Vagina (tissue), 2 donors: ENCODE measurements at places on chromosomes 1 and 21.

GRCh38 chr1:34792868-34793727, at the start of gene GJA4:
GJA4 (plus strand) TSS chr1:34792999; CDS start chr1:34794214, 1,215 bp downstream.
- H3K27ac ChIP-seq = peak within 1 kb of the TSS; percentile 63
- no peaks in the 10 kb centered on the region for H3K27me3 ChIP-seq
- DNase-seq = no peak
- H3K36me3 ChIP-seq = no peaks in the 10 kb centered on the region
- H3K4me3 ChIP-seq = peak within 1 kb of the TSS; percentile 40
- H3K4me1 ChIP-seq = peaks cover 13% of the 10 kb centered on the region

- H3K4me3 ChIP-seq = no peak overlapping the region
- H3K27ac ChIP-seq = no peak overlapping the region
- H3K36me3 ChIP-seq = no peaks in the 10 kb centered on the region
- H3K4me1 ChIP-seq = no peaks in the 10 kb centered on the region
- no peak for DNase-seq
- H3K27me3 ChIP-seq = no peaks in the 10 kb centered on the region
Measured at GRCh38 chr1:196674908-196675307, 23.1 kb downstream of the CFH start.

DNA sequence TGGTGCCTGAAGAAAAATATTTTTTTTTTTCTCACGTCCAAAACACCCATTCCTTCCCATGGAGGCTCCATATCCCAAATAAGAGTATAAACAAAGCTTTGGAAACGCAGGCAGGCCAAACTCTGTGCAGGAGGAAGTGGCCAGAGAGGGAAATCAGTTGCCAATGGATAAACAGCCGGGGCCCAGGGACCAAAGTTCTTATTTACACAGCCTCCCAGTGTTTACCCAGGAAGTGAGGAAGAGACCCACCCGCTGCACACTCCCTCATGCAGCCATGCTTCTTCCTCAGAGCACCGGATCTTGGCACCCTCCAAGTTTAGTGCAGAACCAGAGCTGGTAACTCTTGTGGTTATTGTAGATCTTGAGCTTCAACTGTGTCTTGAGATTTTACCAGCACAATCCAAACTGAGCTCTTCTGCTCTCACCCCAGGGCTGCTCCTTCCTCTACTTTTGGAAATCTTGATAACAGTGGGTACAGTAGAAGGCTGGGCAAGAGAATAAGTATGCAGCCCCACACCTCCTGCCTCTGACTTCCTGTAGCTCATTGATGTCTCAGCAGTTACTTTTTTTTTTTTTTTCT, 14.2 kb downstream of the MARCKSL1 start:
- DNase-seq = no peak
- H3K4me3 ChIP-seq = no peak overlapping the region
- H3K27me3 ChIP-seq = no peaks in the 10 kb centered on the region
- no peak overlapping the region for H3K27ac ChIP-seq
- H3K36me3 ChIP-seq = no peaks in the 10 kb centered on the region

DNA sequence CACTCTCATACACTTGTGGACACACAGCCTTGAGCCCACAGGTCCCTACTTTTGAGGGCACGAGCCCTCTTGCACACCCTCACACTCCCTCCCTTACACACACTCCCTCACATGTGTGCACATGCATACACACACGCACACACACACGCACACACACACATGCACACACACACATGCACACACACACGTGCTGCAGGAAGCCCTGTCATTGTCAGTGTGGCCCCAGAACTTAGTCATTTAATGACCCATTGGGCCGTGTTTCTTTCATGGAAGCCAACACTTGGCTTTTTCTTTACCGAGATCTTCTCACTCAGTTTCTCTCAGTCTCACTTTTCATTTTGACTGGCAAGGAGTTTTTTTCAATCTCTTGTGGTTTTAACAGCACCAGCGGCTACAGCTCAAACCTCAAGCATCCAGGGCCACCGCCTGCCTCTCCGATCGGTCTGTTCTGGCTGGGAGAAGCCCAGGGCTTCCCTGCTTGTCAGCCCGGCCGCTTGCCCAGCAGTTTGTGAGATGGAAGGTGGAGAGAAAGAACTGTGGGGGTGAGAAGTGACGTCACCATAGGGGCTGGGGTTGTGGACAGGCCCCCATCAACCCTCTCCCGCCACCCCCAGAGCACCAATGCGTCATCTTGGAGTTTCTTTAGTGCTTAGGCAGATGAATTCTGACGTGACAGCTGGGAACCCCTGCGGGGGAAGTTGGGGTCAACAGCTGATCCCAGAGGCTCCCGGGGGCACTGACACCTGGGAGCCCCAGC, 15.8 kb upstream of the TNFRSF8 start:
- no peak overlapping the region for H3K4me3 ChIP-seq
- DNase-seq = no peak
- H3K36me3 ChIP-seq = no peaks in the 10 kb centered on the region
- H3K27me3 ChIP-seq = no peaks in the 10 kb centered on the region
- no peak overlapping the region for H3K27ac ChIP-seq

DNA sequence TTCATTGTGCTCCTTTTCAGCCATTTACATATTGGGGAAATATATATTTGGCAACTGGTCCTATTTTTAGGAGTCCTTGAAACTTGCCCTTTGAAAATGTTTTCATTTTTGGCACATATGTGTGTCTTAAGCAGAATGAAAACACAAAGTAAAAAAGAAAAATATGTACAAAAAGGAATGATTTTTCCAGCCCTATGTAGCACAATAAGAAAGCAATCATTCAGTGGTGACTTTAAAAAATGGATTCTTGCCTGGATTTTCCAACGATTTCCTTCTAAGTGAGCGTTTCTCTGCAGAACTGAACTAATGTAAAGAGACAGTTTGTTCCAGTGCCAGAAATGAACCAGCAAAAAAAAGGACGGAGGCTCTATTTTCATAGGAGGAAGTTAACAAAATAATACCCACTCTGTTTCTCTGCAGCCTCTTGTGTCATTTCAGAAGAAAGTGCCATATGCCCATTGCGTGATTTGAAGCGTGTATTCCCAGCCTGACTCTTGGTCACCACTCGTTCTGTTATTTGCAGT, 340.1 kb downstream of the SETD4 start:
- no peaks in the 10 kb centered on the region for H3K4me1 ChIP-seq
- H3K27ac ChIP-seq = no peak overlapping the region
- H3K4me3 ChIP-seq = no peak overlapping the region
- no peaks in the 10 kb centered on the region for H3K27me3 ChIP-seq
- DNase-seq = no peak

DNA sequence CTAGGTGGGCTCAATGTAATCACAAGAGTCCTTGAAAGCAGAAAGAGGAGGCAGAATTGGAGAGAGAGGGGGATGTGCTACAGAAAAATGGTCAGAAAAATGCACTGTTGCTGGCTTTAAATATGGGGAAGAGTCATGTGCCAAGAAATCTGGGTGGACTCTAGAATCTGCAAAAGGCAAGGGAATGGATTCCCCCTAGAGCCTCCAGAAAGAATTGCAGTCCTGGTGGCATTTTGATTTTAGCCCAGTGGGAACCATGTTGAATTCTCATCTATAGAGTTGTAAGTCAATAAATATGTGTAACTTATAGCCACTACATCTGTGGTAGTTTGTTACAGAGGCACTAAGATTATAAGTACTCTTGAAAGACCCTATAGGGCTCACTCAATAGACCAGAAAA, 210.3 kb downstream of the ASTN1 start:
- no peaks in the 10 kb centered on the region for H3K36me3 ChIP-seq
- no peak overlapping the region for H3K4me3 ChIP-seq
- no peaks in the 10 kb centered on the region for H3K27me3 ChIP-seq
- no peak for DNase-seq

DNA sequence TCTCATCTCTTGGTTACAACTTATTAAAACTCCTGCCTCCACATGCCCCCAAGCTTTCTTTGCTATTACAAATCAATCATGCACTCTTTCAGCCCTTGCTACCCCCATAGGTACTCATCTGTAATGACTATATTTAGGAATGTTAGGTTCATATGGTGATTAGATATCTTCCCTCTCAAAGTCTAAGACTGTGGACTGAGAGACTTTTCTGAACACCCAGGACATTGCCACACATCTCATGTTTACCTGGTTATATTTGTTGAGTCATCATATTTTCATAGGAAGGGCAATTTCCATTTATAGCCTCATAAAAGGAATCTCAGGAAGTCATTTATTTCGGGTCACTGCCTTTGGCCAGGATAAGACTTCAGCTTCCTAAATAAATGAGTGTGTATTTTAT, 81.5 kb upstream of the LPGAT1 start:
- H3K36me3 ChIP-seq = no peaks in the 10 kb centered on the region
- no peaks in the 10 kb centered on the region for H3K4me1 ChIP-seq
- H3K4me3 ChIP-seq = no peak overlapping the region

- DNase-seq = no peak
- H3K36me3 ChIP-seq = no peaks in the 10 kb centered on the region
- H3K4me3 ChIP-seq = no peak overlapping the region
- H3K27ac ChIP-seq = no peak overlapping the region
Measured at GRCh38 chr21:21997390-21998333, 999.5 kb downstream of the NCAM2 start.

DNA sequence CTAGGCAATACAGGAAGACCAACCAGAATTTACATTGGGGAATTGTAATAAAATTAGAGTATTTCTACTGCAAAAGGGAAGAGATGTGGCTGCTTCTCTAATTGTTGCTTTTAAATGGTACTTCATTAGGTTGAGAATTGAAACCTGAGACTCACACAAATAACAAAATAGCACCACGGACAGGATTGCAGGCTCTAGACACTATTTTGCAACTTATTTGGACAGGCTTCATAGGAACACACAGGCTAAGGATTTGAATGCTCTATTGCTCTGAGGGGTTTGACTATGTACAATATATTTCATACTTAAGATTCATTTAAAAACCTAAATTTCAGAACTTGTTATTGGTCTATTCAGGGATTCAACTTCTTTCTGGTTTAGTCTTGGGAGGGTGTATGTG, 79.6 kb downstream of the ATP1B1 start:
- H3K27me3 ChIP-seq = no peaks in the 10 kb centered on the region
- H3K36me3 ChIP-seq = no peaks in the 10 kb centered on the region
- H3K27ac ChIP-seq = no peak overlapping the region

- no peak for DNase-seq
- H3K27ac ChIP-seq = no peak overlapping the region
- no peaks in the 10 kb centered on the region for H3K27me3 ChIP-seq
- H3K4me1 ChIP-seq = no peaks in the 10 kb centered on the region
Measured at GRCh38 chr21:32812035-32812434, 40.5 kb upstream of the PAXBP1 start.

GRCh38 chr1:108665771-108666170, 4.9 kb upstream of the HENMT1 start:
- no peak overlapping the region for H3K27ac ChIP-seq
- H3K4me3 ChIP-seq = no peak overlapping the region
- H3K4me1 ChIP-seq = peaks cover 4% of the 10 kb centered on the region
- no peaks in the 10 kb centered on the region for H3K27me3 ChIP-seq

- peak; percentile 67 for DNase-seq
- no peak overlapping the region for H3K4me3 ChIP-seq
- no peak overlapping the region for H3K27ac ChIP-seq
- H3K36me3 ChIP-seq = no peaks in the 10 kb centered on the region
Measured at GRCh38 chr1:30589083-30589482, 134.3 kb downstream of the MATN1 start.

- no peak overlapping the region for H3K27ac ChIP-seq
- DNase-seq = no peak
- H3K4me1 ChIP-seq = peaks cover 8% of the 10 kb centered on the region
- no peaks in the 10 kb centered on the region for H3K27me3 ChIP-seq
- H3K4me3 ChIP-seq = no peak overlapping the region
- no peaks in the 10 kb centered on the region for H3K36me3 ChIP-seq
Measured at GRCh38 chr1:118974661-118975060, 13.5 kb downstream of the TBX15 start.
